NCI-H226 (cell line): ENCODE measurements at places on chromosomes 4 and X.
A peak's percentile ranks its signal among the peaks of the same experiment; 100 is the strongest.

DNA sequence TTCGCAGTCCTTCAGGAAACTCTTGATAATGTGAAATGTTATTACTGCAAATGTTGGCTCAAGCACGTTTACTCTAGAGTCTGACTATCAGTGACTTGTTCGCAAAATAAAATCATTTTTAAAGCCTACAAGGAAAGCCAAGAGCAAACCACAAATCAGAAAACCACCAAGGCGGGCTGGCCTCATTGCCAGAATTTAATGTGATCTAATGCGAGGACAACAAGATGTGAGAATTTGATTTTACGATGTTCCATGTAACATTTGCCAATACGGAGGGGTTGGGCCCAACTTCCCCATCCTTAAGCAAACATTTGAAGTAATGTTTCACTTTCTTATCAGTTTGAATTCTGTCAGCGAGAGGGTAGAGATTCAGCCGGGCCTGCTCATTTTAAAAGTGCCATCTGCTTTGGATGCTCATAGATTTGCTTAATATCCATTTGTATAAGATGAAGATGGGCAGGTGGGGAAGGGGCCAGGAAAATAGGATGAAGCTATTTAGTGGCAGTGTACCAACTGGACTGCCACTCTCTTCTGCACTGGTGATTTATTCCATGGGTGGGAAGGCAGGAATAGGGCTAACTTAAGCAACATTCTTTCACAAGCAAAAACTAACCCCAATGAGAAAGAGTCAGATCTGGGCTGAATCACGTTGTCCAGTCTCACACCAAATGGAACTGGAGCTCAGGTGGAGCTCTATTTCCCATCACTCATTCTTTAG is 225.3 kb downstream of the ANAPC10 start:
- DNase-seq = no peak

DNA sequence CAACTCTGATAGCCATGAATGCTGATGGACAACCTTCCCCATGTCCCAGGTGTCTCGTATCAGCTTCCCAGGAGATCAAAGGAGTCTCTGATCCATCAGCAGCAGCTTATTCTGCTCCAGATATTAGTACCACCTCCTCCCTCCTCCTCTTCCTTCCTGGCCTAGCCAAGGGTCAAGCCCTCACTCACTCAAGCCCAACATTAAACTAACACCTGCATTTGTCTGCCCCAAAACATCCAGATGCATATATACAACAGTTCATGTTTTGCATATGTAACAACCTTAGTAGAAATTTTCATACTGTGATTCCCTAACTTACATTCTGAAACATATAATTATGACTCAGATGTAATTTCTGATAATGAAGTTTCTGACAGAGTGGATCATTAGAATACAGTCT is 29.9 kb downstream of the BCLAF3 start:
- DNase-seq = no peak

DNA sequence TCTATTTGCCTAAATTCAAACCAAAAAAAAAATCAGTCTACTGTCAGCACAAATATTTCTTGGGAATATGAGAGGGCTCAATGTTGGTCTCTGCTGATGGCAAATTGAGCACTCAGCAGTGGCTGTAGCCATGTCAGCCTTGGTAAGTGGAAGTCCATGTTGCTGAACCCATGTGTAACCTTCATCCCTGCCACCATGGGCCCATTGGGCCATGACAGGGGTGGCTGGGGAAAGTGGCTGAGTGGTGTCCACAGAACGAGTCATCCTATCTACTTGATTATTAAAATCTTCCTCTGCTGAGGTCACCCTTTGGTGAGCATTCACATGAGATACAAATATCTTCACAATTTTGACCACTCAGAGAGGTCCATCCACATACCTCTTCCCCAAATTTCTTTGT is 56.8 kb upstream of the FAM9B start:
- no peak for DNase-seq

DNA sequence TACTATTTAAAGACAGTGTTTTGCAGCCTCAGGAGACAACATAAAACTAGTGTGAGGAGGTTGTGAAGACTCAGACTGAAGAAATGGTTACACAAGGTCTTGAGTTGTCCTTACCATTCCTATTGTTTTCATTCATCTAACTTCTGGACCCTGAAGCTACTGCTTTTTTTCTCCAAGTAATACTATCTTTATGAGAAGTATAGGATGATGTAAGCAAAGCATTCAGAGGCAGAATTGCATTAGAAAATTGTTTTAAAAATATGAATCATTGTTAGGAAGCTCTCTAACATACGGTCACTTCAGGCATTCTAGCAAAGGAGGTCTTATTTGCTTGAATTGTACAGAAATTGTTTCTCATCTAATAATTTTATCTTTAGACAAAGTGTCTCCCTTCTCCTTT is 357.8 kb downstream of the TLL1 start:
- no peak for DNase-seq

DNA sequence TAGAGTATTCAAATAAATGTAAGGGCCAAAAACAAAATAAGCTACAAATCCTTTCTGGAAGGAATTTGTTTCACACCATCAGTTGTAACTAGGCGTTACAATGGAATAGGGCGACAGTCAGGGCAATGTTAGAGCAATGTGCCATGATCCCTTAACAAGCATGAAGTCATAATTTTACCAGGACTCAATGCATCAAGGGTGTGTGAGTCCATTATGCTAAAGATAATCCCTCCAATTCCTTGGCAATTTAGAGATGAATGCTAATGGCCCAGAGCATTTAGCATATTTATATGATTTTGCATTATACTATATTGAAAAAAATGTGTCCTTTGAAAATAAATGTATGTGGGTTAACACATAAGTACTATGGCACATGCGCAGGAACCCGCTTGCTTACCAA is 73.1 kb downstream of the GRIA2 start:
- no peak for DNase-seq

DNA sequence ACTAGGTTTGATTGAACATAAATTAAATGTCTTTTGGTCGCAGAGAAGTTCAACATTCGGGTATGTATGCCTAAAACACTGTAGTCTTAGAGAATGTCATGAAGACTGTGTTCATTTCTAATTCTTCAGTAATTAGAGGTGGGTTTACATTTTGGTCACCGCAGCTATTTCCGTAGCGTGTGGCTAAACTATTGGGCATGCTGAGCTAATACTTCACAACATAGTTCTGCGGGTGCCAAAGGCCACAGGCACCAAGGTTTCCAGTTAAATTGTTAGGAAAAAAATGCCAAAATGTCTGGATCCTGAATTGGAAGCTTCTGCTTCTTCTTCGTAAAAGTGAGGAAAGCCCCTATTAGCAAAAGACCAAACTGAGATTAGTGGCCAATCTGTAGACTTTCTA is 25.1 kb downstream of the SMIM31 start:
- no peak for DNase-seq

GRCh38 chr4:104942990-104943743 is 203.5 kb upstream of the TET2 start:
- DNase-seq = no peak

GRCh38 chrX:115023139-115023538 is 5.7 kb upstream of the IL13RA2 start:
- DNase-seq = peak; percentile 78

- no peak for DNase-seq
Observed at GRCh38 chrX:31547416-31547815, 475.6 kb upstream of the FTHL17 start.

DNA sequence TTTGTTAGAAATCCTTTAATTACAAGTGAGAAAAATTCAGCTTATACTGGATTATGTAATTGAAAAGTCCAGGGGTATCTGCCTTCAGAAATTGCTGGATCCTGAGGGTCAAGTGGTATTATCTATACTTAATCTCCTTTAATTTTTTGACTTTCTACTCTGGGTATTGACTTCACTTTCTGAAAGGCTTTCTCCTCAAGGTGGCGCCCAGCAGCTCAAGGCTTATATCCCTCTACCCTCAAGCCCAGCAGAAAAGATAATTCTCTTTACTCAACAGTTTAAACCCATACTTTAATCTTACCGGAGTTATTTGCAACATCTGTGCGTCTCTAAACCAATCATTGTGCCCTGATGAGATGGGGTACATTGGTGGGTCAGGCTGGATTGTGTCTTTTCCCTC is 129.5 kb downstream of the LARP7 start:
- DNase-seq = no peak

GRCh38 chr4:22901631-22902030 is 208.9 kb downstream of the GBA3 start:
- no peak for DNase-seq

DNA sequence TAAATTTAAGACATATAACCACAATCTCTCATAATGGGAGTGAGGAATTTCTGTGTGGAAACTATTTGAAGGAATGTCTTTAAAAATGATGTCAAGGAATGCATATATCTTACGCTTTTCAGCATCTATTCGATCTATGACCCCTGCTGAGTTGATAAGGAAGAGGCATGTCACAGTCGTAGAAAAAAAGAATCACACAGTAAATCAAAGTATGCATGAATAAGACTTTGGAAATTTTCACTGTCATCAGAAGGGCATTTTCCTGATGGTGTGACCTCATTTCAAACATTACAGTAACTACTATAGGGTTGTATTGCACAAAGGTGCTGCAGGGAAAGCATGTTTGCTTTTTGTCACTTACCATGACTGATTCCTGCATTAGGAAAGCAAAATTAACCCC is 41.5 kb downstream of the REELD1 start:
- peak; percentile 90 for DNase-seq

DNA sequence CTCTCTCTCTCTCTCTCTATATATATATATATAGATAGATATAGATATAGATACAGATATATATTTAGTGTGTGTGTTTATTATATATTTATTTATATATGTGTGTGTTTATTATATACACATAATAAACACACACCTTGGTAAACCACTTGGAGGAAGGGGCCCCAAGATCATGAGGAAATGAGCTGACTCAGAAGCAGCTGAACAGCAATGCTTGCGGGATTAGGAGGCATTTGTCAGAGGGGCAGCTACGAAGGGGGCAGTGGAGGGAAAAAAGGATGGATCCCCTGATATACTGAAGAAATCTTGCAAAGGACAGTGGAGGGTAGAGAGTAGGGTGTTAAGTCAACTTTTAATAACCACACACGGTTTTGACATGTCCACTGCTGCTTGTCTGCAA is 120.0 kb upstream of the SORBS2 start:
- no peak for DNase-seq

DNA sequence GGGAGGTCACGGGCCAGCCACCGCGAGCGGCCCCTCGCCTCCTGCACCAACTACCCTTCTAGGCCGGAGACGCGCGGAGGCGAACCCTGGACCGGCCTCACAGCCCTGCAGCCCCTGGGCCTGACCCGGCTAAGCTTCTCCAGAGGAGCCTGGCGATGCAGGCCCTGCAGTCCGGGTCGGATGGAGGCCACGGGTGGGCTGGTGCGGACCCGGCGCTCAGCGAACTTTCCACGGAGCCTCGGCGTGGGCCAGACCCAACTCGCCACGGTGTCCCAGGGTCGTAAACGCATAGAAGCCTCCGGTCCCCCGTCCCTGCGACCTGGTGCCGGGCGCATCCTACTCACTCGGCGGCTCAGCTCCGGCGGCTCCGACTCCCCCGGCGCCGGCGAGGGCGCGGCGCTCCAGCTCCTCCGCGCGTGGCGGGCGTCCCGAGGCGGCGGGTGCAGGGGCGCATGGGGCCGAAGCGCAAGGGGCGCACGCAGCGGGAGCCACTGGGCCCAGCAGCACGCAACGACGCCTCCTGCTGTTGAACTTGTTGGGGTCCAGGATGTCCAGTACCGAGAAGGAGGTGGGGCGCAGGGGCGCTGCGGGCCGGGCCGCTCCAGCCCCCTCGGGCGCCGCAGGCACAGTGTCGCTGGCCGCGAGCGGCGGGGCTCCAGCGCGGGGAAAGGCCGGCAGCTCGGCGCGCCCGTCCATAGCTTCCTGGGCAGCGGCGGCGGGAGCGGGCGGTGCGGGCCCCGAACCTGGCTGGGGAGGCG is 427 bp downstream of the NKX1-1 start:
- DNase-seq = no peak

DNA sequence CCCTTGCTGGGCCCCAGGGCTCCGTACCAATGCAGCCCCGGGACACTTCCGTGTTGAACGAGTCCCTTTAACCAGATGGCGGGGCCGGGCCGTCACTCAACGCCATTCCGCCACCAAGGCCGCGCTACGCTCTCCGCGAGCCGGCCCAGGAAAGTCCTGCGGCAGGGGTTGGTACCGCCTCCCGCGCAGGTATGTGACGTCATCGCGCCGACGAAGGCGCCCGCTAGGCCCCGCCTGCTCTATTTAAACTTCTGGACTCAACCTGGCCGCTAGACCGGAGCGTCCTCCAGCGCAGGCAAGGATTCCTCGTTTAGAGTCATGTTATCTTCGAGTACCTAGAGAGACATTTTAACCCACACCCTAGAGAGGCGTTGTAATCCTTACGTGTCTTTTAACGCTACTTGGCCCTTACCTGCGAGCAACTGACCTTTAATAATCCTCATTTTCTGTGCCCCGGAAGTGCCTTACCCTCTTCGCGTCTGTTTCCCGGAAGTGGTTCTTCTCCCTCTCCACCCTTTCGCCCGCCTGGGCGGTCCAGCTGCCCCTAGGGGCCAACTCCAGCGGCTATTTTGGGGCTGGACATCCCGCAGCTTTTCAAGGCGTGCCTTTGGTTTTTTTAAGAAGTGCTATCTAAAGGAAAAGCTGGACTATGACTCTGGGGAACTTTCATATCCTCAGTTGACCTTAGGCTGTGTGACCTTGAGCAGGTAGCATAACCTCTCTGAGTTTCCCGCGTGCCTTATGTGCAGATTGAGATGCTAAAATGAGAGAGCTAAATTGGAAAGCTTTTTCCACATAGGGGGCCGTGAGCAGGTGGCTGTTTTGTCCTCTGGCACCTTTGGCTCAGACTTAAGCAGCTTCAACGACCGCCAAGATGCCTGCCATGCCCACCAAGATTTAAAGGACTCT is at the start of gene PNPLA4:
TSS of gene PNPLA4 (minus strand) at position 155 of the 909 bp plus-strand sequence. CDS start 1,294 bp downstream, outside the sequence.
- DNase-seq = peak; percentile 62

- DNase-seq = no peak
Observed at GRCh38 chr4:78660559-78660958, 109.0 kb downstream of the ANXA3 start.

GRCh38 chr4:93684571-93684970 is 144.0 kb upstream of the ATOH1 start:
- no peak for DNase-seq

DNA sequence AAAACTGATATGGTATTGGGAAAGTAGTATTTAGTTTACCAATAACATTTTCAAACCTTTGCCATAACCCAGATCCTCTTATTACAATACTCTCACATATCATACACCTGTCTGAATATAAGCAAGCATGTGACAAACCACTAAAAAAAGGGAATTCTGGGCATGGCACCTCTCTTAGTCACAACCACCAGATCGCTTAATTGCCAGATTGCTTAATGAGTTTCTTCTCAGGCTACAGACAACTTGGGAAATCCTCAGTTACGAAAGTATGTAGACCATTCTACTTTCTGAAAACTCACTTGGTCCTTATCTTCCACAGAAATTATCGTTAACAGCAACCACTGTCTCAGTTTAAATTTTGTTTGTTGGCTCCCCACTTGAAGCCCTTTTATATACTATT is 2.1 kb downstream of the NAF1 start:
- no peak for DNase-seq

DNA sequence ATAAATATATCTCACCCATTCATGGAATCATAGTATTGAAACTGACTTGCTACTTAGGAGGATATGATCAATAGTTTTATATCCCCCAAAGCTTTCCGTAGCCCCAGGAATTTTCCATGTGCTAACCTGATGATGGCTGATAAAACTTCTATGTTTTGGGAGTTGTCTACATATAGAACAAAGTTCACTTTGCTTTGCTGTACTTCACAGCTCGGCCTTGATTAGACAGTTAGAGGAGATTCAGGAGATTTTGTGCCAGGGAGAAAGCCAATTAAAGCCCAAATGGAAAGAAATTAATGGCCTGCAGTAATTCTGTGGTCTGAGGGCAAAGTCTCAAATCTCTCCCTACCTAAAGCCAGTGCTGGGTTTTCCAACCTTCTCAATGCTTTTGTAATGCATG is 114.9 kb upstream of the SLC34A2 start:
- no peak for DNase-seq

- no peak for DNase-seq
Observed at GRCh38 chr4:128227991-128228571, 59.5 kb downstream of the PGRMC2 start.
